ENCODE measurements at places on chromosomes 4 and X.

DNA sequence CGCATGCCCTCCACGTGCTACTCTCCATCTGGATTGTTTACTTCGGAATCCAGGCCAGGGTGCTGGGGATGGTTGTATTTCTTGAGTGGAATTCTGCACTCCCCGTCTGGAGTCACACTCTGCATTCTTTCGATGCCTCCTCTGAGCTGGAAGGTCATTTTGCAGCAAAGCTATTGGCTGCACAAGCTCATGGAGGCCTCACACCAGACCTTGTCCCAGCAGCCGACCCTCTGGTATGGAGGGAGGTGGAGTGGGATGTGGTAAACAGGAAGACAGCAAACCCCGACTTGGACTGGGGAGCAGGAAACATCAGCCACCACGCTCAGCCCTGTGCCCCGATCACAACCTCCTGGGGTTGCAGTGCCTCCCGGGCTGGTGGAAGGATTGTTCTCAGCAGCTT lies 225.3 kb upstream of the LNX1 start:
- DNase-seq: no peak

GRCh38 chrX:134883137-134883700 lies 107.6 kb upstream of the SMIM10 start:
- DNase-seq: no peak

- no peak for DNase-seq
These were observed 680.7 kb upstream of the BOD1L1 start for GRCh38 chr4:14308229-14308651.

GRCh38 chrX:66232296-66232695 lies 68.2 kb downstream of the HEPH start:
- DNase-seq: no peak

DNA sequence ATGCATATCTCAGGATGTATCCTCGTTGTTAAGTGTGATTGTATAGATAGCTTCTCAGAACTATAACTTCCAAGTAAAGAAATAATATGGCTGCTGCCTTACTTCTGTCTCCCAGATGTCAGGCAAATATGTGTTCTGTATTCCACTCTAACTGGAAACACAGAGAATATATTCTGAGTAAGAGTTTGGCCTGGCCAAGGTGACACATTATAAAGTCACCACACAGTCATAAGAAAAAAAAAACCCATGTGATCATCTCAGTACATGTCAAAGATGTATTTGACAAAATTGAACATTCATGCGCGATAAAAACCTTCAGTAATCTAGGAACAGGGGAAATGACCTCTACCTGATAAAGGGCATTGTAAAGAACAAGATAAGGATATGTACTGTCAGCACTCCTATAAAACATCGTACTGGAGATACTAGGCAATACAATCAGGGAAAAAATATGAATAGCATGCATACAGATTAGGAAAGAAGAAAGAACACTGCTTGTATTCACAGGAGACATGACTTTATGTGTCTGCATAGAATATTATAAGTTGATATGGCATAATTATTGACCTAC lies 207.1 kb downstream of the ZNF330 start:
- no peak for DNase-seq

Measured in NCI-H345 (cell line).